Smooth muscle cell of the pulmonary artery (primary cell): ENCODE measurements at places on chromosomes 11 and 22. TPM values are rescaled to one million over a fixed set of nuclear protein-coding genes. Genes with fewer than 3 reads are reported as not detected.

SLC37A2 gene
- 0.13 and 1.7 TPM in 2 replicates for total RNA-seq

APOL5 gene
- total RNA-seq = 0.46 TPM in 1 of 2 replicates, not detected in the other

CEP126 gene
- 1.9 and 4.3 TPM in 2 replicates for total RNA-seq

A4GALT gene
- total RNA-seq = 13.0 and 41.2 TPM in 2 replicates
